ENCODE measurements at places on chromosomes 5 and 9.
A peak's percentile ranks its signal among the peaks of the same experiment; 100 is the strongest.

GRCh38 chr9:92147030-92147851 is 32.0 kb upstream of the SPTLC1 start:
- DNase-seq, result peak; percentile 92

DNA sequence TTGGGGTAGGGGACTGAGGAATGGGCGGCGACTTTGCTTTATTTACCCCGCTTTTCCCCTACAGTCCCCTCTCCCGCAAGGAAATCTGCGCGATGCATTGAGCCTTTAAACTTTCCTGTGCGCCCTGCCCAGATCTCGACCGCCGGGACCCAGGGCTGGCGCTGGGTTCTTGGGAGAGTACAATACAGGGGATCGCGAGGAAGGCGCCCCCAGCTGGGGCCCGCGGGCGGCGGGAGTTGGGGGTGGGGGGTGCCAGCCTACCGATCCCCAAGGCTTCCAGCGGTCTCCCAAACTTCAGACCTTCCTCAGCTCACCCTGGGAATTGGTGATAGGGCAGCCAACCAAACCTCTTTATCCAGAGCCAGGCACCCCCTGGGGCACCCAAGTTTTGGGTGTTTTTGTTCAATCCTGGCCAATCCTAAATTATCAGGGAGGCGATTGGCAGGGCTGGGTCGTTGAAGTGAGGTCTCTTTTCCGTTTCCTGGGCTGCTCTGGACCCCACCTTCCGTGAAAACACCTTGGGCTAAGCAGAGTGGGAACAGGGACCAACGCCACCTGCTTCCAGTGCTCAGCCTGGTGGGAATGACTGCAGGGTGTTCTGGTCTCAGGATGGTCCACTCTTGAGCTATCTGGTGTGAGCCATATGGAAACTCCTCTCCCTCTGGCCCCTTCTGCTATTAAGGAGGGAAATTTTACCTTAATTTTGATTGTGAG is 51.4 kb upstream of the DAB2IP start:
- DNase-seq, result peak; percentile 38

DNA sequence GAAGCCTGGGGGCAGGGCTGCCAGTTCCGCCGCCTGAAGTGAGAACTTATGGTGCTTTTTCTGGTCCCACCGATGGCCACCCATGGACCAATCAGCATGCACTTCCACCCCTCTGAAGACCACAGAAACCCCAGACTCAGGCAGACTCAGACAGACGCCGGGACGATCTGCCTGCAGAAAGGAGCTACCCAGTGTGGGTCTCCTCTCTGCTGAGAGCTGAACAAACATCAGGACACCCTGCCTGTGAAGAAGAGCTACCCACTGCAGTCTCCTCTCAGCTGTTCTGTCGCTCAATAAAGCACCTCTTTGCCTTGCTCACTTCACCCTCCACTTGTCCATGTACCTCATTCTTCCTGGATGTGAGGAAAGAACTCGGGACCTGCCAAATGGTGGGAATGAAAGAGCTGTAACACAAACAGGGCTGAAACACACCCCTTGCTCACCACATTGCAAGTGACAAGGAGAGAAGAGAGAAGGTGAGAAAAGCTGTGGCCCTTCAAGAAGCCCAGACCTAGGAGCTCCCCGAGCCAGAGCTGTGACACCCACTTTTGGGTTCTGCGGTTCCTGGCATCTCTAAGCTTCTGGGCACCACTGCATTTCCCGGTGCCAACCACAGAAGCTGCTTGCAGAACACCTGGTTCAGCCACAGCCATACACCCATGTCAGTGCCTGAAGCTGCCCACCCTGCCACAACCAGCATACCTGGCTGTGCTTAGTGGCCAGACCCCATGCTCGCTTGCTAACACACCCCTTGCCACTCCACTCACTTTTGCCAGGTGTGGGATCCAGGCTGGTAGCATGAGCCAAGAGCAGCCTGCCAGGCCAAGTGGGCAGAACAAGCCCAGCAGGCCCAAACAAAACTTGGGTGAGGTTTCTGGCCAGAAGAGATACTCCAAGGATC is 114.3 kb upstream of the TSLP start:
- no peak for DNase-seq

GRCh38 chr9:21777701-21778100 is 24.7 kb upstream of the MTAP start:
- no peak for DNase-seq

DNA sequence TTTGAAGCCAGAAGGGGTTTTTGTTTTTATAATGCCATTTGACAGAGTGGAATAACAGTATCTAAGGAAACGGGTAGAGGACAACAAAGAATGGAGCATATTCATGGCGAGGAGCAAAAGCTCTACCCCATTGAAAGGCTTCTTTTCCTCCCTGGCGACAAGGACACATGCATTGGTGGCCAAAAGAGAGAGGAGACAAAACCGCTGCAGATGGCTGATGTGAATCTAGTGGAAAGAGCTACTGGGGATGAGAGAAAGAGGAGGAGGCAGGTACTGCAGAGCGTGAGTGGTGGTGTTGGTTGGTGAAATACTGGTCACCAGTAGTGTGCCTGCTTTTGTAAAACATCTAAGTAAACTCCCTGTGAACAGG is 491 bp downstream of the APC start:
- no peak for DNase-seq

GRCh38 chr5:110549301-110549700 is 177.2 kb downstream of the TMEM232 start:
- DNase-seq, result no peak

GRCh38 chr5:67528953-67529352 is 332.4 kb upstream of the CD180 start:
- no peak for DNase-seq

DNA sequence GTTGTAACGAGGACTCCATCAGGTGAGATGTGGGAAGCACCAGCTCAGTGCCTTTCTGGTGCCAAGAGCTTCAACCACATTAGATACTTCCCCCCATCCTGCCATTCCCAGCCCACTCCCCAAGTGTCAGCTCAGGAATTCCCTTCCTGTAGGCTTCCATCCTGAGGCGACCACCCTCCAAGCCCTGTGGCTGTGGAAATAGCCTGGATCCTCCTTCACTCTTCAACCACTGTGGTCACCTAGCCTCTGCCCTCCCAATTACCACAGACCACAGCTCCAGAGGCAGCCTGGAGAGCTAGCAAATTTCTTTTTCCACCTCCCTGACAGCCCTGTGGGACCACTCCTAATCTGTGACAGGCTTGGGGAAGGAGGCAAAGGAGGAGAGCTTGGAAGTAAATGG is 219.8 kb upstream of the MAP3K1 start:
- peak; percentile 10 for DNase-seq

DNA sequence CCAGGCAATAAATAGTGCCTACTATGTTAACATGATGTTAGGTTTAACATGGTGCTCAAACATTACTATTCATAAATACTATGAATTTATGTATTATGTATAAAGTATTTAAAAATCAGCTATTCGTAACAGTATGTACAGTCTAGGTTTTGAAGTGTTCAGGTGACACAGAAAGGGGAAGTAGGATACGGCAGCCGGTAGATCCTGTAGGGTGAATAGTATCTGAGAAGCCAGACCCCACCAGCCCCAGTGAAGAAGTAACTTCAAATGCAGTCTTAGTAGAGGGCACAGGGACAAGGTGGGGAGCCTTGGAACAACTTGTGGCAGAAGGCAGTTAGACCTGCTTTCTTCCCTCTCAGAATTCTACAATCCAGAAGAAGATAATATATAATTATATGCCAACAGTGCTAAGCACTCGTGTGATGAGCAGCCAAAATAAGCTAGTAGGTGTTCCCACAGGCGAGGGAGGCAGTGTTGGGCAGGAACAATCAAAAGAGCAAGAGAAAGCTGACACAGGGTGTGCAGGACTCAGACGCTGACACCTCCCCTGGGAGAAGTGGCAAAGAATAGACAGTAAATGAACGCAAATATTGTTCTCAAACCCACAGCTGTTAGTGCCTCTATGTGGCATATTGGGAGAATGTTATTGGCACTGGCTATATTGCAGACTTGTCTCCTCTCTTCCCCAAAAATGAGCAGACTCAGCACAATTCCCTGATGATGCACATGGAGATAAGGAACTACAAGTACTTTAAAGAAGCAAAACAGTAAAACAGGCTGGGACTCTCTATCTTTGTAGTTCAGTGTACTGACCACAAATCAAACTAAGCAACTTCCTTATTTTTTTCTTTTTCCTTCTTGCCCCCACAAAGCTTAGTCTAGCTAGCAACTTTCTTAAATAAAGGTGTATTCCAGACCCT is 4.6 kb downstream of the ZNF367 start:
- no peak for DNase-seq

GRCh38 chr5:133881576-133882388 is 86.6 kb downstream of the C5orf15 start:
- peak; percentile 85 for DNase-seq

Measured in WERI-Rb-1 (cell line).